ENCODE measurements at places on chromosomes 1 and 21.

DNA sequence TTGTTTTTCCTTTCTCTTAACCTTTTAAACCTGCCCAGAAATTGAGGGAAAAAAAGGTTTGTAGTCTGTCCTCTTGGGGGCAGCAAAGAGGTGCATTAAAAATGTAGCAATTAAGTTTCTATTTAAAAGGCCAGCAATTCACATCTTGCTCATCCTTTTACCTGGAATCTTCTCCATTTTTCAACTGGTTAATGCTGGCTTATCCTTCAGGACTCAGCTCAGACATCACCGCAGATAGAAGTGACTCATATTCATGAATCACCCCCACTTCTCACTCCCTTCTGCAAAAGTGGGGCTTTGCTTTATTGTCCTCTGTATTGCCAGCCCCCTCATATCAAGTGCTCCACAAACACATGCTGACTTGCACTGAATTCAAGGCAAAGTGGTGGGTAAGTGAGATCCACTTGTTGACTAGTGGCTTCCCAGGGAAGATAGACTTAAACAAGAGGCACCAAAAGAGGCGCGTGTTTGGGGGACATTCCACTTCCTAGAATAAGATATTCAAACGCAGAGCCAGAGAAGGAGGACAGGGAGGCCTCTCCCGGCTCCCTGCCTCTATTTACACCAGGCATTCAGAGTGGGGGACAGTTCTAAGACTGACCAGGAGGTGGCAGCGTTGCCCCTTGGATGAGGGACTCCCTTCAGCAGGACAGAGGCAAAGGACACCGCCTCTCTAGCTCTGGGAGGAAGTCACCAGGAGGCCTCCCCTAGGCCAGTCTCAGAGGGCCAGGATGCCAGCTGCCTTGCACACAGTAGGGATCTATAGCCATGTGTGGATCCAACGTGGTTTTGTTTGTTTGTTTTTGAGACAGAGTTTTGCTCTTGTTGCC, 23.2 kb upstream of the ZNF648 start:
- DNase-seq: peak; percentile 95
- H3K4me3 ChIP-seq: no peak overlapping the region
- H3K27ac ChIP-seq: no peak overlapping the region
- H3K36me3 ChIP-seq: no peaks in the 10 kb centered on the region

DNA sequence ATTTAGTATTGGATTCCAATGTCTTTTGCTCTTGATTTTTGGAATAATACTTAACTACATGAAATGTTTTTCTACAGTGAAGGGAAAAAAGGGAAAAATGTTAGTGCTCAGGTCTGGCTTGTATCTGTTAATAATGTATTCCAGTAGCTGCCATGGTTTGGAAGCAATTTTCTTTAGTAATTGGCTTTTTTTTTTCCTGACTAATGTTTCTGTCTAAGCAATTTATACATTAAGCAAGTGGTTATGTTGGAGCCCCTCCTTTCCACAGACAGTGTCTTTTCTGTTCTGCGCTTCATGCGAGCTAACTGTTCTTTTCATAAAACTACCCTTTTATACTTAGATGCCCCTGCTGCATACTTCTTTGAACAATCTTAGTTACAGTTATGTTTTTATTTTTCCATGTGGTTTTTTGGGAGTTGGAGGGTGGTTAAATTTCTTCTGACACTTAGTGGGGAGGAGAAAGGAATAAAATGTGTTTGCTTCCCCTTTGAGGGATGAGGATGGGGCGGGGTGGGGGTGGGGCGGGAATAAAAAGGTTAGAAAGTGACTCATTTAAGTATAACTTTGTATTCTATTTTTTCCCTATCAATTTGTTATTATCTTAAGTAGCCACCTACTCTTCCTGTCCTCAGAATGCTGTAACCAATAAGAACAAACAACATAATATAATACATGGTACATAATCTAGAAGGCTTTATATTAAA, 83.1 kb downstream of the CLIC4 start:
- H3K27ac ChIP-seq: peak overlapping the region; percentile 21
- H3K4me1 ChIP-seq: no peaks in the 10 kb centered on the region
- H3K4me3 ChIP-seq: no peak overlapping the region
- no peaks in the 10 kb centered on the region for H3K36me3 ChIP-seq

DNA sequence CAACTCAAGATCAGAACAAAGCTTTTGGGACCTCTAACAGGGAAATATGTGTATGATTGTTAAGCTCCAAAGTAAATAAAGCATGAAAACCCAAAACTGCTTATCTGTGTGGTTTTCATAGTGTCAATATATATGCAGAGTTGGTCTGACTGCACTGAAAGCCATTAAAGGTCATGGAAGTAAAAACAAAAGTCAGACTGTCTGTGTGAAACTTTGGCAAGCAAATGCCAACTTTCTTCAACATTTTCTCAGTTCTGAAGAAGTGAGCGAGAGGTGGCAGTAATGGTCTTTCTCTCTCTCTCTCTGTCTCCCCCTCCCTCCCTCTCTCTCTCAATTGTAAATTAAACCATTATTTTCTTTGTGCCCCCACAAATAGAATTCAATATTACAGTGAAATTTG, 100.1 kb upstream of the S1PR1 start:
- H3K27me3 ChIP-seq: no peaks in the 10 kb centered on the region
- H3K27ac ChIP-seq: no peak overlapping the region
- no peak for DNase-seq
- no peak overlapping the region for H3K4me3 ChIP-seq
- no peaks in the 10 kb centered on the region for H3K4me1 ChIP-seq

GRCh38 chr1:18120638-18121037, 13.0 kb downstream of the IGSF21 start:
- H3K4me1 ChIP-seq: no peaks in the 10 kb centered on the region
- H3K36me3 ChIP-seq: no peaks in the 10 kb centered on the region
- no peak overlapping the region for H3K4me3 ChIP-seq
- H3K27ac ChIP-seq: no peak overlapping the region

- peak within 1 kb of the TSS; percentile 93 for H3K27ac ChIP-seq
- peaks cover 28% of the 10 kb centered on the region for H3K36me3 ChIP-seq
- peak; percentile 74 for DNase-seq
- no peaks in the 10 kb centered on the region for H3K27me3 ChIP-seq
Observed at GRCh38 chr1:151047591-151047924, at the start of gene C1orf56. C1orf56 (plus strand) TSS chr1:151047751; CDS start chr1:151047848, 97 bp downstream.

DNA sequence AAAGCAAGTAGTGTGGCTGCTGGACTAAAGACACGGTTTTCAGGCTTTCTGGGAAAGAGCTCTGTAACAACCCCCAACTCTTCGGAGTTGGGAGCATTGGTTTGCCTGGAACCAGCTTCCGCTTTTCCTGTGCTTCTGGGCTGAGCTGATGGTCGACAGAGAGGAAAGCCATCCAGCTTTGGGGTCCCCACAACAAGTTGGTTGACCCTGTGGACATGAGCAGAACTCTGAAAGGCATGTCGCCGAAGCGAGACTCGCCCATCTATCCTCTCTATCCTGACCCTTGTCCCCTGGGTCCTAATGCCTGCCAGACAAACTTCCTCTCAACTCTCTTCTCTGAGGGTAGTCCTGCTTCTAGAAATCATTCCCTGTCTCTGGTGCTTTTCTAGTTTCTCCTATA, 31.9 kb upstream of the FCGR2A start:
- DNase-seq: no peak
- H3K4me1 ChIP-seq: no peaks in the 10 kb centered on the region
- H3K4me3 ChIP-seq: no peak overlapping the region
- no peaks in the 10 kb centered on the region for H3K36me3 ChIP-seq

- H3K4me1 ChIP-seq: no peaks in the 10 kb centered on the region
- no peak overlapping the region for H3K4me3 ChIP-seq
- H3K27me3 ChIP-seq: no peaks in the 10 kb centered on the region
- H3K27ac ChIP-seq: no peak overlapping the region
- no peaks in the 10 kb centered on the region for H3K36me3 ChIP-seq
Observed at GRCh38 chr1:52665006-52665941, 32.3 kb downstream of the SHISAL2A start.

GRCh38 chr1:21468599-21468998, 28.7 kb downstream of the NBPF3 start:
- no peak overlapping the region for H3K27ac ChIP-seq
- DNase-seq: no peak
- H3K4me3 ChIP-seq: no peak overlapping the region

- no peaks in the 10 kb centered on the region for H3K36me3 ChIP-seq
- H3K4me3 ChIP-seq: no peak overlapping the region
- H3K27me3 ChIP-seq: no peaks in the 10 kb centered on the region
- no peak for DNase-seq
- no peaks in the 10 kb centered on the region for H3K4me1 ChIP-seq
Observed at GRCh38 chr1:168422203-168422847, 121.5 kb downstream of the XCL2 start.

GRCh38 chr1:165845569-165845968, 18.2 kb downstream of the UCK2 start:
- H3K4me3 ChIP-seq: no peak overlapping the region
- no peaks in the 10 kb centered on the region for H3K27me3 ChIP-seq
- no peak overlapping the region for H3K27ac ChIP-seq
- H3K36me3 ChIP-seq: no peaks in the 10 kb centered on the region

GRCh38 chr21:33963848-33964555, 48.4 kb upstream of the ATP5PO start:
- DNase-seq: no peak
- no peak overlapping the region for H3K4me3 ChIP-seq
- no peaks in the 10 kb centered on the region for H3K27me3 ChIP-seq
- no peak overlapping the region for H3K27ac ChIP-seq

- no peaks in the 10 kb centered on the region for H3K4me1 ChIP-seq
- H3K27ac ChIP-seq: no peak overlapping the region
- H3K36me3 ChIP-seq: no peaks in the 10 kb centered on the region
- no peaks in the 10 kb centered on the region for H3K27me3 ChIP-seq
- no peak for DNase-seq
Observed at GRCh38 chr1:58293388-58293787, 253.1 kb downstream of the OMA1 start.

GRCh38 chr1:32962248-32962896, 2.2 kb downstream of the RNF19B start:
- no peaks in the 10 kb centered on the region for H3K27me3 ChIP-seq
- H3K36me3 ChIP-seq: no peaks in the 10 kb centered on the region
- H3K4me1 ChIP-seq: peaks cover 41% of the 10 kb centered on the region
- peak overlapping the region; percentile 86 for H3K4me3 ChIP-seq
- no peak overlapping the region for H3K27ac ChIP-seq
- DNase-seq: no peak

- H3K36me3 ChIP-seq: no peaks in the 10 kb centered on the region
- peaks cover 35% of the 10 kb centered on the region for H3K4me1 ChIP-seq
- DNase-seq: no peak
- H3K4me3 ChIP-seq: no peak overlapping the region
Observed at GRCh38 chr1:59709333-59709732, 105.4 kb upstream of the HOOK1 start.

GRCh38 chr21:16752475-16752857, 760.4 kb upstream of the CXADR start:
- no peaks in the 10 kb centered on the region for H3K36me3 ChIP-seq
- no peak overlapping the region for H3K4me3 ChIP-seq
- no peaks in the 10 kb centered on the region for H3K4me1 ChIP-seq
- H3K27me3 ChIP-seq: no peaks in the 10 kb centered on the region

GRCh38 chr1:230651235-230651634, 9.0 kb downstream of the COG2 start:
- no peaks in the 10 kb centered on the region for H3K27me3 ChIP-seq
- peaks cover 20% of the 10 kb centered on the region for H3K4me1 ChIP-seq
- H3K4me3 ChIP-seq: no peak overlapping the region
- no peak for DNase-seq
- no peaks in the 10 kb centered on the region for H3K36me3 ChIP-seq

GRCh38 chr1:19620786-19621185, 23.3 kb upstream of the NBL1 start:
- H3K27ac ChIP-seq: no peak overlapping the region
- H3K36me3 ChIP-seq: peaks cover 31% of the 10 kb centered on the region
- H3K4me3 ChIP-seq: no peak overlapping the region
- H3K4me1 ChIP-seq: no peaks in the 10 kb centered on the region

DNA sequence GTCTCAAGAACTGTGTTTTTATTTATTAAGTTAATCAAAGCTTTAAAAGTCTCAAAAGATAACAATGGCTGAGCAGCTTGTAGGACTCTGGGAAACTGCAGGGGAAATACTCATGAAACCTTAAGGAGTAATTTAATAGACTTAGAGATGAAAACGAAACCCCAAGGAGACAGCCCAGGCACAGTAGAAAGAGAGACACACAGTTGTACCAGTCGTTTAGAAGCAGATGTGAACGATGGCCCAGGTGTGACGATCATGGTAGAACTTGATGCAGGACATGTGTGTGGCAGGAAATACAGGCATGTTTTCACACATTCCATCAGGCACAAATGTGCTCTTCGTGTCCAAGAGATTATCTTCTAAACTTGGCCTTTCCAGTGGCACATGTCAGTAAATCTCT, 21.2 kb upstream of the MRPS6 start:
- no peaks in the 10 kb centered on the region for H3K36me3 ChIP-seq
- no peak overlapping the region for H3K27ac ChIP-seq
- no peaks in the 10 kb centered on the region for H3K4me1 ChIP-seq
- no peak overlapping the region for H3K4me3 ChIP-seq
- no peaks in the 10 kb centered on the region for H3K27me3 ChIP-seq
- no peak for DNase-seq

GRCh38 chr1:203056516-203056915, 29.3 kb downstream of the MYOG start:
- H3K27ac ChIP-seq: no peak overlapping the region
- no peaks in the 10 kb centered on the region for H3K36me3 ChIP-seq
- no peaks in the 10 kb centered on the region for H3K27me3 ChIP-seq

GRCh38 chr1:24909388-24909898, 20.6 kb downstream of the RUNX3 start:
- H3K27me3 ChIP-seq: no peaks in the 10 kb centered on the region
- H3K27ac ChIP-seq: no peak overlapping the region
- no peak overlapping the region for H3K4me3 ChIP-seq
- DNase-seq: no peak
- no peaks in the 10 kb centered on the region for H3K4me1 ChIP-seq

- H3K4me1 ChIP-seq: peaks cover 46% of the 10 kb centered on the region
- H3K27ac ChIP-seq: no peak overlapping the region
- H3K4me3 ChIP-seq: no peak overlapping the region
- DNase-seq: peak; percentile 51
- H3K27me3 ChIP-seq: no peaks in the 10 kb centered on the region
Observed at GRCh38 chr1:175128523-175128922, 60.9 kb downstream of the TNN start.

DNA sequence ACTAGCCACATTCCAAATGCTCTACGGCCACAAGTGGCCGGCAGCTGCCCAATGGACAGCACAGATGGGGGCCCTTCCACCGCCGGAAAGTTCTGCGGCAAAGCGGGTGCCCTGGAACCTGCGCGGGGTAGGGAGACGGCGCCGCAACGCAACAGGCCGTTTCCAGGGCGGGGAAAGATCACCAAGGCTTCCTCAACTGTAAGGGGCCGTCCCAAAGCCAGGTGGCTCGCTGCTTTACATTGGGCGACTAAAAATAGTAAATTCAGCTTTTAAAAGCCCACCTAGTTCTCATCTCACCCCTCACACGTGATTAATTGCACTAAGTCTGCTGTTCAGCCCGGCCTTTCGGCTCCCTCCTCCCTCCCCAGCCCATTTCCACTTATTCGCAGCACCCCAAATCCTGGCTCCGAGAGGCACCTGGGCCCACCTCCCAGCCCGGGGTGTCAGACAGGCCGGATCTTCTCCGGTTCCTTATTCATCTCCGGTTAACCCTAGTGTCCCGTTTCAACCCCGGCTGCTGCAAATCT, 643 bp downstream of the CFAP298 start:
- peak overlapping the region; percentile 89 for H3K27ac ChIP-seq
- peak overlapping the region; percentile 90 for H3K4me3 ChIP-seq
- DNase-seq: no peak
- peaks cover 19% of the 10 kb centered on the region for H3K36me3 ChIP-seq

Data from right atrium auricular region (tissue), 2 donors.